ENCODE measurements at places on chromosomes 4 and X. TPM values are rescaled to one million over a fixed set of nuclear protein-coding genes. Genes with fewer than 3 reads are reported as not detected.
A peak's percentile ranks its signal among the peaks of the same experiment; 100 is the strongest.

ZMAT1 gene
- 4.1 TPM for total RNA-seq

NXF3 gene
- not detected for total RNA-seq

CT47B1 gene
- total RNA-seq, result not detected

MAGEH1 gene
- total RNA-seq, result 24.1 TPM

ZFP42 gene
- not detected for total RNA-seq

CACNA1F gene
- total RNA-seq, result not detected

DCAF8L2 gene
- not detected for total RNA-seq

EXOC1L gene
- total RNA-seq, result not detected

AKAP14 gene
- total RNA-seq, result not detected

ITM2A gene
- not detected for total RNA-seq

- DNase-seq, result no peak
Measured at GRCh38 chrX:39592776-39593175, 505.0 kb downstream of the BCOR start.

GRCh38 chr4:186587416-186588018, 32.1 kb upstream of the MTNR1A start:
- peak; percentile 65 for DNase-seq

DNA sequence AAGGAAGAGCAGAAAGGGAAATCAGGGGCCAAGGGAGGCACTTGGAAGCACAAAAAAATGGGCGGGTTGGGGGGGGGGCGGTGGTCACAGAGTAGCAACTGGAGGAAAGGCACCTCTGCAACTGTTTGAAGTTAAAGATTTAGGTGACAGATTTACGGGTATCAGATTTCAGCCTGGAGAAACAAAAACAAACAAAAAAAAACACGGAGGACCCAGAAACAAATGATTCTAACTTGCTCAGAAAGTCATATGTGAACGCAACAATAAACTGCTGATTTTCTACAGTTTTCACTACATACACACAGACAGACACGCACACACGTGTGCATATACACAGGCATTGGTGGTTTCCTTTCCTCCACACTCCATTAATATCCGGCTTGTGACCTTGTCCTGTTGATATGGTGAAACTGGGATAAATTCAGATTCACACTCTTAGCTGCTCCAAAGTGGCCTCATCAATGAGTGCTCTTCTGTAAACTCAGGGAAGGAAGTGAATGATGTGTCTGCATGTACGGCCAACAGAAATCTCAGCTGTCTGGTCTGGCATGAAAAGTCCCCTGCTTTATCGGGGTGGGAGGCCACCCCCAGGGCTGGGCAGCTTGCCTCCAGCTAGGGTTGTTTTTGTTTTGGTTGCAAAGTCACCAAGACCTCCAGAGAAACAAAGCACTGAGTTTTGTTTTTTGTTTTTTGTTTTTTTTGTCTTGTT, 54.3 kb downstream of the CHST7 start:
- DNase-seq, result no peak

DNA sequence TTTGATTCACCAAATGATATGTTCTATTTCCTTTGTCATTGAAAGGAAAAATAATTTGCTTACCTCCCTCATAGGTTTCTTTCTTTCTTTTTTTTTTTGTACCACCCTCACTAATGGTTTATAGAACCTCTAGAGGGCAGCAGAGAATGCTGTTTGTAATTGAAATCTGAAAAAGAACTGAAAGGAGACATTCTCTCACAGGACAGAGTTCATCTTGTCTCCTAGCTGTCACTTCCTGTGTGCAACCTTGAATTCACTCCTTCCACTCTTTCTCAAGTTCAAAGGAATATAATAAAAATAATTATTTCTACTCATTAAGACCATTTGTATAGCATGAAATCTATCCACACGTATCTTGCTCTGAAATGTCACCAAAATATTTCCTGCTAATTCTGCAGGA, 51.0 kb downstream of the GUCY1B1 start:
- peak; percentile 98 for DNase-seq

DNA sequence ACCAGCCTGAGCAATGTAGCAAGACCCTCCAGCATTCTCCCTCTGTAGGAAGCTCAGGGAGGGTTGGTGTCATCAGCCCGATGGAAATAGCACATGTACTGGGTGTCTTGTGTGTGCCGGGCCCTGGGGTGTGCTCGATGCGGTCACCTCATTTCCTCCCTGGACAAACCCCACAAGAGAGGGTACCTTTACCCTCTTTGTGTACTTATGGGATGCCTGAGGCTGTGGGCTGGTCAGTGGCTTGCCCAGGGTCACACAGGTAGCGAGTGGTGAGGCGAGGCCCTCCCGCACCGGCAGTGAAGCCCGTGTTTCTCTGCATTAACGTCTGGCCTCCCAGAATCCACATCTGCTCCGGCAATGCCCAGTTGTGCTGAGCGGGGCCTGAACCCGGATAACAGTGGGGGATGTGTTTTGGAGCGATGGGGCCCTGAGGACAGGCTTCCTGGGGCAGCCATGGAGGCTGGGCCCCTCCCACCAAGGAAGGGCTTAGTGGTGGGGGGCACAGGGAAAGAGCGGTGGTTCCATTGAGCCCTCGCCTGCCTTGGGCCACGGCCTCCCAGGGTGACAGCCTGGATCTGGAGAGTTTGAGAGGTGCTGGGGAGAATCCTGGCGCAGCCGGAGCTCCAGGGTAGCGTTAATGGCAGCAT, 8.1 kb downstream of the PSAPL1 start:
- no peak for DNase-seq

DNA sequence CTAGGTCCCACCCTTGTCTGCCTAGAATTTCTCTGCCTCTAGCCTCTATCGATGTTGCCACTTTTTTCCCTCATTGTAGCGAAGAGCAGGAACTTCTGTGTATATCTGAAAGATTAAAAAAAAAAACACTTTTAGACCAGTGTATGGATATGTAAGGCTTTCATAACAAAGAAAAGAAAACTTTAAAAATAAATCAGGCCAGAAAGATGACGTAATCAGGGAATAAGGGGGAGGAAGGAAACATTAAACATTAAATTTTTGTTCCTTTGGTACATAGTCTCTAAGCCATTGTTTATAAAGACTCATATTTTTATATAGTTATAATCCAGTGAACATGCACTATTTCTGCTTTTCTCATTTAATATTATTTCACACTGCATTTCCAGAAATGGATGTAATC, 26.2 kb upstream of the FTHL17 start:
- no peak for DNase-seq

- DNase-seq, result no peak
Measured at GRCh38 chr4:105710678-105711077, 2.1 kb downstream of the GSTCD start.

GRCh38 chr4:115090483-115091075, 22.8 kb downstream of the NDST4 start:
- DNase-seq, result peak; percentile 79

- no peak for DNase-seq
Measured at GRCh38 chr4:92303621-92304027, at the start of gene GRID2. Gene GRID2 (plus strand): TSS chr4:92303966.

DNA sequence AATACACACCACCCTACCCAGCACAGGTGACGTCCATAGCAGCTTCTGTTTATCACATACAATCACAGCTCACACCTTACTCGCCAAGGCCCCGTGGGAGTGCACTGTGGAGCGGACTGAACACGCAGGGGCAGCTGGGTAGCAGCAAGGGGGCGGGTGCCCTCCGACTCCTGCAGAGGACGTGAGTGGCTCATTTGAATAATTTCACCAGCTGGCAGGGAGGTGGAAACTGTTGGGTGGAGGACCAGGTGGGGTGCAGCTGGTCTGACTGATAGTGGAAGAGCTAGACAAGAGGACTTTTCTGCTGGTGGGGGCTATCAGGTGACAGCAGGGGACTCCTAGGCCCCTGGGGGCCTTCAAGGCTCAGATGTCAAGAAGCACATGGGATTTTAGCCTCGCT, 16.3 kb downstream of the MAN2B2 start:
- DNase-seq, result peak; percentile 83

- no peak for DNase-seq
Measured at GRCh38 chr4:85964298-85964697, 395.6 kb downstream of the MAPK10 start.

- no peak for DNase-seq
Measured at GRCh38 chr4:139728840-139729239, 63.2 kb downstream of the MGST2 start.

DNA sequence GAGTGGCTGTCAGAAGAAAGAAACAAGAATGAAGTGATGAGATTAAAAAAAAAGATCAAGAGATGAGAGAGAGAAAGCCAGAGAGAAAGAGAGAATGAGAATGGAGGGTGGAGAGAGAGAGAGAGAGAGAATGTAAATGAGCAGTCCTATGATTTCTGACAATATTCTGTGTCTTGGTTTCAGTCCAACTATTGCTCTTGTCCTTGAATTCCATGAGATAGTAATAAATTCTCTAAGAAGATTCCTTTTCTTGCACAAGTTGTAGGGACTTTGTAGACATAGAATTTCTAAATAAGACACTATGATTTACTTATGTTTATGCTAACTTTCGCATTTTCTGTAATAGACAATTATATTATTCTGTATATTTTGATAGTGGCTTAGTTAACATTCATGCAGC, 149.6 kb upstream of the CTSO start:
- DNase-seq, result no peak

- DNase-seq, result no peak
Measured at GRCh38 chrX:119667111-119667878, 25.7 kb downstream of the SEPTIN6 start.

- peak; percentile 39 for DNase-seq
Measured at GRCh38 chr4:164890691-164891090, 13.7 kb downstream of the APELA start.

GRCh38 chrX:70231666-70232065, 2.8 kb upstream of the AWAT1 start:
- DNase-seq, result no peak

- DNase-seq, result no peak
Measured at GRCh38 chr4:94489098-94489497, 37.4 kb downstream of the PDLIM5 start.

GRCh38 chr4:151488968-151489367, 80.0 kb downstream of the FHIP1A start:
- no peak for DNase-seq

DNA sequence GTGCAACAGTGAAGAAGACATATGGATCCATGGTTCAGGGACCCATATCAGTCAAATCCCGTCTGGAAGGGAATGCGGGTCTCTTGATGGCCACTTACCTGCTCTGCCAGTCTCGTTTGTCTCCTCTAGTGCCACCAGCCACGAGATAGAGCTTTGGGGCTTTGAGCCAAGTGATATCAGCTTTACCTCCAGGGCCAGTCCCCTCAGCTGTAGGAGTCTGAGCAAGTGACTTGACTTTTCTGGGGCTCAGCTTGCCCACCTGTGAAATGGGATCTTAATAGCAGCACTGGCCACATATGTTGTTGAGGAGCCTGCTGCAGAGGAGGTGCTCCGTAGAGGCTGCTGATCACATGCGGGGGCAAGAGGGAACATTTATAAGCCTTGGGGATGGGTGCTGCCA, 1.2 kb downstream of the SLC2A9 start:
- no peak for DNase-seq

- DNase-seq, result no peak
Measured at GRCh38 chrX:41022566-41022965, 62.7 kb upstream of the USP9X start.

GRCh38 chrX:41563876-41564275, 116.7 kb downstream of the NYX start:
- DNase-seq, result no peak

GRCh38 chr4:41281038-41281634, 24.4 kb downstream of the UCHL1 start:
- DNase-seq, result peak; percentile 87

Measured in Karpas-422 (cell line).